ENCODE measurements at places on chromosomes 16 and 17. TPM values are rescaled to one million over a fixed set of nuclear protein-coding genes. Genes with fewer than 3 reads are reported as not detected.

MLKL gene
- total RNA-seq: 0.04 TPM

HAGHL gene
- 1.0 TPM for total RNA-seq

NDRG4 gene
- 18.8 TPM for total RNA-seq

CLEC3A gene
- not detected for total RNA-seq

VMO1 gene
- total RNA-seq: not detected

PRM2 gene
- not detected for total RNA-seq

BAIAP3 gene
- 4.0 TPM for total RNA-seq

KRTAP4-9 gene
- total RNA-seq: not detected

SEZ6L2 gene
- total RNA-seq: 11.7 TPM

FOXC2 gene
- not detected for total RNA-seq

TEKT1 gene
- total RNA-seq: not detected

- peak; percentile 23 for DNase-seq
These were observed 313.7 kb downstream of the MAF start for GRCh38 chr16:79286646-79287423.

DNA sequence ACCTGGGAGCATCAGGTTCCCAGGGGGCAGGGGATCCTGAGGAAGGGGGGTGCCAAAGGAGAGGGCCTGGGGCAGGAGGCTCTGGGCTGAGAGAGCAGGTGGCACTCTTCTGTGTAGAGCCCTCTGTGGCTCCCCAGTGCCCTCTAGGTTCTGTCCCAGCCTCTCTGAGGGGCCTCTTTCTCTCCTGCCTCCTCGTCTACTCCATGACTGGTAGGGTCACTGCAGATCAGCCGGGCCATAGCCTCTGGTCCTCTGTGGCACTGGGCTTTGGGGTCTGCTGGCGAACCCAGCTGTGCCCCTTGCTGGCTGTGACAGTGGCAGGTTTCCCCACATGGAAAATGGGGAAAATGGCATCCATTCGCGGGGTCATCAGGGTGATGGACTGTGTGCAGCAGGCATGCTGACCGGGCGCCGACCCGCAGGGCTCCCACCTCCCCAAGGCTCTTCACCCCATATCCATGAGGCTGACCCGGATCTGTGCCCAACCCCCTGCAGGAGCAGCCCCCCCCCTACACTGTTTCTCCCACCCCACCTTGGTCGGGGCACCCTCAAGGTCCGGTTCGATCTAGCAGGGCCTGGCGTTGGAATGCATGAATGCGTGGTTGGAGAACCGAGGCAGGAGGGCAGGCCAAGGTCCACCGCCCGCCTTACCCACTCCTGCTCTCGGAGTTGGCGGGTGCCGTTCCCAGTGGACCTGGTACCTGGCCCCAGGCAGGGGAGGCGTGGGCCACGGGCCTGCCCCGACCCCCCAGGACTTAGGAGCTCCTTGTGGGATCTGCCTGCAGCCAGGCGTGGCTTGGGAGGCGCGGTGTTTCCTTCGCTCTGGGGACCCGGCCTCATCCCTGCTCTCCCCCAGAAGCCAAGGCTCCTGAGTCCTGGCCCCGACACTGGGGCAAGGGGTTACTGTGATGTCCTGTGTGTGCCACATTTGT is 6.5 kb downstream of the GLIS2 start:
- no peak for DNase-seq

DNA sequence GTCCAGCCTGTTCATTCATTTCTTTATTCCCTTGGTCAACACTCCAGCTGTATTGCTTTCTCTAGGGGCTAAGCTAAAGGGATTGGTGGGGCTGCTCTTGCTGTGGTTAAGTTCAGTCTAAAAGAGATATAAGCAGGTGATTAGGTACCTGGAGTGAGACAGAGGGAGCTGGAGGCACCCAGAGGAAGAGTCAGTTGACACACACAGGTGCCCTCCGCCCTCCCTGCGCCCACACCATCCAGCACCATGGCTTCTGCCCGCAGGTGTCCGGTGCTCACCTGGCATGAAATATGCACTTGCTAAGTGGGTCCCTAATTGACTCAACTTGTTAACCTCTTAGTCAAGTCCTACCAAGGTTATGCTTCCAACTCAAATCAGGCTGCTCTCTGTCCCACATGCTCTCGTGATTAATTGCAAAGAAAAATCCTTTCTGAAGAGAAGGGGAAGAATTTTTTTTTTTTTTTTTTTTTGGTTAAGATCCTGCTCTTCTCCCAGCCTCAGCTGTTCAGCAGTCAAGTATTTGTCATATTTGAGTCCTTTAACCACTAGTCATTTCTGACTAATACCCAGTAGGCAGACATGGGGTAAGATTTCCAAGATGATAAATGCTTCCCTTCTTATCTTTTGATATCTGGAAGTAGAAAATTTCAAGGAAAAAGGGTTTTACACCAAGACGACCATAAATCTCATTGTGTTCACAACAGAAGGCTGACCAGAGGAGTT is 199.8 kb upstream of the WSCD1 start:
- DNase-seq: no peak

GRCh38 chr17:48610282-48611211 is at the start of gene HOXB7:
HOXB7 (minus strand) TSS chr17:48611017; CDS start chr17:48610918, 99 bp downstream.
- DNase-seq: no peak

DNA sequence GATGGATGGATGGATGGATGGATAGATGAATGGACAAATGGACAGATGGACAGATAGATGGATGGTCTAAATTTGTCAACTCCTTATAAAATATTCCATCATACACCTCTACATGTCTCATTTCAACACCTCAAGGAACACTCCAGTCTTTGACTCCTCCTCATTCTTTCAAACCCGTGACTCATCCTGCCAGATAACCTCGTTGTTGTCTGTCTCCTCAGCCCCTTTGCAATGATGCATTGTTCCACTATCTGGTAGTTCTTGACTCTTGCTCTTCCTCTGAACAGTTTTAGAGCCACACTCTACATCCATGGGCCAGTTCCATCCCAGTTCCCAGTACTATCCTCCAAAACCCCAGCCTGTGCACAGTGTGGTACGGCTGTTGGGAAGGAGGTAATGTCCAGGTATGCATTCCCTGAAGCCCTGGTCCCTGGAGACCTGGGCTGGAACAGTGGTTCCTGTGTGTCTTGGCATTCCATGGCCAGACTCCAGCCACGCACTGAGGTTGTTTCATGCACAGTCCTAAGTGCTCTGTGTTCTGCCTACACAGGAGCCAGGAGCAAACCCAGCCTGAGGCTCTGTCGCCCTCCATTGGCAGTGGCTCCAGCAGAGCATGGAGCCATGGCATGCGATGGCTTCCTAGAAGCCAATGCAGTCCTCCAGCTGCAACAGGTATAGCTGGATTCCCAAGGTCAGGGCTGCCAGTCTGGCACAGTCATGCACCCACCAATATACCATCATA is 105.7 kb downstream of the C17orf67 start:
- no peak for DNase-seq

DNA sequence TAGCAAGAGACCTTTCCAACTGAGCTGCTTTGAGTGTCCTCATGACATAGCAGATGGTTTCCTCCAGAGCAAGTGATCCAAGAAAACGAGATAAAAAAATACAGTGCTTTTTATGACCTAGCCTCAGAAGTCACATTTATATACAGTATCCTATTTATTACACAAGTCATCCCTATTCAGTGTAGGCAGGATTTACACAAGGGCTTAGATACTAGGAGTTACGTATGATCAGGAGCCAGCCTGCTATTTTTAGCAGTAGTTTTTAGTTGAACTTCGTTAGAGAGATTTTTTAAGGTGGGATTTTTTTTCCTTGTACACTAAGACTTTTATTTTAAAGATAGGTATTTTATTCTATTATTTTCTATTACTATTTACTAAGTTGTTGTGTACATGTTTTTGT is 58.4 kb downstream of the PHKB start:
- no peak for DNase-seq

- DNase-seq: no peak
These were observed 652 bp upstream of the SLC25A19 start for GRCh38 chr17:75289832-75290337.

DNA sequence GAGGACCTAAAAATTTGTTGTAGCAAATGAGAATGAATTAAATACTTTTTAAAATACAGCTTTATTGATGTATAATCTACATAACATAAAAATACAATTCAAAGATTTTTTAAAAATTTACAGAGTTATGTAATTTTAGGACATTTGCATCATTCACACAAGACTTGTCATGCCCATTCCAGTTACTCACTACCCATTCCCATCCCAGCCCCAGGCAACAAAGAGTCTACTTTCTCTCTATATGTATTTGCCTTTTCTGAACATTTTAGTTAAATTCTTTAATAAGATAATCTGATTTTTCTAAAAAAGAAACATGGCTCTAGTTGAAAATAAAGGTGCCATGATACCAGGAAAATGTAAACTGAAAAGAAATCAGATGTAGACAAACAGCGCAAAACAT is 354.2 kb downstream of the PMP22 start:
- no peak for DNase-seq

- no peak for DNase-seq
These were observed 8.5 kb downstream of the SNTB2 start for GRCh38 chr16:69195369-69196029.

GRCh38 chr16:54454616-54455015 is 168.0 kb upstream of the IRX3 start:
- no peak for DNase-seq

- DNase-seq: no peak
These were observed 25.6 kb downstream of the ATP6V0A1 start for GRCh38 chr17:42484304-42484703.

DNA sequence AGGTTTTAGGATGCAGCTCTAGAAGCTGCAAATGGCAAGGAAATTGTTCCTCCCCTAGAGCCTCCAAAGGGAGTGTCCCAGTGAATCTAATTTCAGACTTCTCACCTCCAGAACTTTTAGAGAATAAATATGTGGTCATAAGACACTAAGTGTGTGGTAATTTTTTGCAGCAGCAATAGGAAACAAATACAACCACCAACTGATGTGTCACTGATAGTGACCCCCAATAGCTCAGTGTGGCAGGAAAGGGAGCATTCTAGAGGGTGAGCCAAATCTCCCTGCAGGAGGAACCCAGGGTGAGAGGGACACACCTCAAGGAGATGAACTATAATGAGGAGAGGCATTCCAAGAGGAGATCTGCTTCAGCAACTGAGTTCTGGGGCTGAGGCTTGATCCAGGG is 4.1 kb downstream of the CCL4L2 start:
- no peak for DNase-seq

- DNase-seq: no peak
These were observed 9.2 kb upstream of the SNN start for GRCh38 chr16:11658896-11659708.

DNA sequence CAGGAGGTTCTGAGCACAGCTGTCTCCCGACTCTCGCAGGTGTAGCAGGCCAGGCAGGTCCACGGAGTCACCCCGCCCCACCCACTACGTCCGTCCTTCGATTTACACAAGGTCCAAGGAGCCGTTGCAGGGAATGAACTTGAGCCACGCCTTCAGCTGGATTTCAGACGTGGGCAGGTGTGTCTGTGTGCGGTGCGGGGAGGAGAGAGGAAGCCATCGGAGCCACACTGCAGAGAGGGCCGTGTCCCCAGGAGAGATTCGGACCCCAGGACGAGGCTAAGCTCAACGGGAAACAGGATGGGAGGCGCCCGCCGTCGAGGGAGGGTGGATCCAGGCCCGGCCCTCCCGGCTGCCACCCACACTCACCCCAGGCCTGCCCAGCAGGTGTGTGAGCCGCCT is 50.3 kb downstream of the RPH3AL start:
- no peak for DNase-seq

DNA sequence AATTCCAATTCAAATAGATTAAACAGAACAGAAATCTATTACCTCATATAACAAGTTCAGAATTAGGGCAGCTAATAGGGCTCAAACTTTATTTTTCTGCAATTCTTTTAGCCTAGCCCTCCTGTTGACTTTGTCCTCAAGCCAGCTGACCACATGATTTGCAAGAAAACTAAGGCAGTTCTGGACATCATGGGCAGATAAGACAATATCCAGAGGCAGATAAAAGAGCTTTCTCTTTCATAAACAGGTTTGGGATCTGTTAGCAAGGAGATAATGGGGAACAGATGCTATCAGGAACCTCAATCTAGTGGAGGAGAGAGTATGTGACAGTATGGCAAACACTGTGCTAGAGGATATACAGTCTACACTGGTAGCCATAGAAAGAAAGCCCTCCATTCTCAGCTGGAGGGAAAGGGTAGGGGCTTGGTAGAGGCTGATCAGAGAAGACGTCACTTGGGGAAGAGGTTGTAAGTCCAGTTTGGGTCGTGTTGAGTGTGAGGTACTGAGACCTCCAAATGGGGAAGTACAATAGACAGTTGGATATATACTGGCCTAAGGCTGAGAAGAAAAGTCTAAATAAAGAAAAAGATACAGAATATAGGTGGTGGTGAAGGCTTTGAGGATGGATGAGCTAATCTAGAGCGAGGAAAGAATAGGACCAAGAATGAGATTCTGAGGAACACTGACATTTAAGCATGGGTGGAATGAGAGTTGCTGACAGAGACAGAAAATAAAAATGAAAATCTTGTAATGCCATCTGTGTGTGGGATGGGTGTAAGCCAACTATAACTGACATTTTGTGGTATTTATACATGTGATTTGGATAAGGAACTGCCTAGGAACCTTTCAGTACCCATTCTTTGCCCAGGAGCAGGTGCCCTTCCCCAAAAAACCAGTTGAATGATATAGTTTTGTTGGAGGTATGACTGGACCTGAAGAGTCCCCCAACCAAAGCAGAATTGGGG is 67.4 kb downstream of the CYB561 start:
- DNase-seq: no peak

DNA sequence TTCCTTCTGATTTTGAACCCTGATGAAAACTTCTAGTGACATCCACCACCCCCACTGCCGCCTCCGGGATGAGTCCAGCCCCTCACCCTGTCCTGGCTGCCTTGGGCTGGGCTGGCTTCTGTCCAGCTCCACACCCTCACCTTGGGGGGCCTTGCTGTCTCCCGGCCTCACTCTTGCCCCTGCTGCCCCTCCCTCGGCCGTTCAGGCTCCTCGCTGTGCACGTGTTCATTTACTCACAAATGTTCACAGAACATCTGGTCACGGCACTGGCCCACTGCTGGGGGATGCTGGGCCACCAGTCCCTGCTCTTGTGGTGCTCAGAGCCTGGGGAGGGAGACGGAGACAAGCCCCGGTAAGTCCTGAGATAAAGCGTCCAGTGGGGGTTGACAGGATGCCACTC is 40.6 kb downstream of the PRMT7 start:
- no peak for DNase-seq
